ENCODE measurements at places on chromosomes 6 and 20.

GRCh38 chr20:24497851-24498250, 28.4 kb downstream of the SYNDIG1 start:
- no peak for DNase-seq

DNA sequence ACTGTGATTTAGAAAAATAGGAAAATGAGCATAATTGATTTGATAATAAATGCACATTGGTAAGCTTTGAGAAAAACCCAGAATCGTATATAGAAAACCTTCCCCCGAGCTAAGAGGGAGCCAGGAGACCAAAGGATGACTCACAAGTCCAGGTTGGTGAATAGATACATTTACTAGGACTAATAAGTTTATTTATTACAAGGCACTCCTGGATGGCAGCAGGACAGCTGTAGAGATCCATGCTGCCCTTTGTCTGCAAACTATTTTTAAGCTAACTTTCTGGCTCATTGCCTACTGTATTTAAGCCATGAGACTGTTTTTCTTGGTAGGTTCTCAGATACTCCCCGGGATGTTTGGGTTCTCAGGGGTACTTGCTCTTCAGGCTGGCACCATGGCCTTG, 13.4 kb downstream of the CASP8AP2 start:
- no peak for DNase-seq

DNA sequence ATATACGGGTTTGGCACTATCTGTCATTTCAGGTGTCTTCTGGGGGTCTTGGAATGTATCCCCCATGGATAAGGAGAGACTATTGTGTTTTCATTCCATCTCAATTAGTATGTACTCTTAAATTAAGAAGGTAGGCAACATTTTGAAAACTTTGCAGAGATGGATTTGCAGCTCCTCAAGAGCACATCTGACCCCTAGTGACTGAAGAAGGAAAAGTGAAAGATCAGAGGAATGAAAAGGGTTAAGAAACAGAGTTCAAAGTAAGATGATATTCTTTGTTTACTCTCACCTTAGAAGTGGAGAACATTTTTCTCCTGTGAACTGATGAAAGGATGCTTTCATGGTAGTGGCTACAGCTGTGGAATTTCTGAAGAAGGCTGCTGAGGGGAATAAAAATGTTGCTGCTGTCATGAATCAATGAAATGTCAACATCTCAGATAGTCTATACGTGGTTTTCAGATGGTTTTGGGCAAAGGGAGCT, 41.5 kb downstream of the SH3BGRL2 start:
- DNase-seq, result no peak

GRCh38 chr6:91291071-91291470, 704.2 kb upstream of the MAP3K7 start:
- no peak for DNase-seq

DNA sequence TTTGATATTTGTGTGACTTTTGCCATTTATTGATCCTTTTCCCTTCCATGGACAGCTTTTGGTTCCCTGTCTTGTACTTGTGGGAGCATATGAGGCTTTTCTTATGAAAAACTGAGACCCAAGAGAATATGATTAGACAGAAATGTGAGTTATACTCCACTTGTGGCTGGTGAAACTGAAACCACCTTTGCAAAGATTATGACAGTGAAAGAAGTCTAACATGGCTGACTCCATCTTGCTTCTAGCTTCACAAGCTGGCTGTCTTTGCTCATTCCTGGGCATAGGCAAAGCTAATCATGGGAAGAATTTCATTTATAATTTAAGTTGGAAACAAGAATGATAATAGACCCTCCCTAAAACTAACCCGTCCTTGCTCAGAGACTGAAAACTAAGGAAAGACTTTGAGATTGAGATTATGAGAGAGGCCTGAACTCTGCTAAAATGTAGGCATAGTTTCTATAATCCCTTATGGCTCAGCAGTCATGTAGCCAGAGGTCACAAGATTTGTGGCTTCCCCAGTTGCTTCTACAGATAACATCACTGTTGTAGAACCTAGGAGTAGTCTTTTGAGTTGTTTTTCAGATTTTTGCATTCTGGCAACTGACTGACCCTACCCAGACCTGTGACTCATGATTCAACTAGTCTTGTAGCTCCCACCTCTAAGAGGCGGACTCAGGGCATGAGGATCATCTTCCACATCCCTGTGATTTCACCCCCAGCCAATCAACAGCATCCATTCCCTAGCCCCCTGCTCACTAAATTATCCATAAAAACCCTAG, 50.9 kb upstream of the CD2AP start:
- no peak for DNase-seq

GRCh38 chr6:76052314-76052713, 20.1 kb downstream of the IMPG1 start:
- no peak for DNase-seq

DNA sequence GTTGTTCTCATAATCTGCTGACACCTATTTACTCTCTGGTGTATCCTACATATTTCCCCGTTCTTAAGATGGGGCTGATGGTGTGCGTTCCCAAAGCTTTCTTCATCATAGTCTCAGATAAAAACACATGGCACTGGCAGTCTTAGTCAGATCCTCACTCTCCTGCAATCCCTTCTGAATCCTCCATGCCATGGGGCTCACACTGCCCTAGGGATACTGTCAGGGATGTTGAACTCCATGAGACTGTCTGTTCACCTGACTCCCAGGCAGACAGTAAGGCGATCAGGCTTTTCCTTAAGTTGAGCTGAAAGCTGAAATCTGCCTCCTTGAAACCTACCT, 76.0 kb downstream of the SLX4IP start:
- DNase-seq, result no peak

GRCh38 chr6:6881438-6882225, 226.1 kb upstream of the RREB1 start:
- DNase-seq, result no peak

DNA sequence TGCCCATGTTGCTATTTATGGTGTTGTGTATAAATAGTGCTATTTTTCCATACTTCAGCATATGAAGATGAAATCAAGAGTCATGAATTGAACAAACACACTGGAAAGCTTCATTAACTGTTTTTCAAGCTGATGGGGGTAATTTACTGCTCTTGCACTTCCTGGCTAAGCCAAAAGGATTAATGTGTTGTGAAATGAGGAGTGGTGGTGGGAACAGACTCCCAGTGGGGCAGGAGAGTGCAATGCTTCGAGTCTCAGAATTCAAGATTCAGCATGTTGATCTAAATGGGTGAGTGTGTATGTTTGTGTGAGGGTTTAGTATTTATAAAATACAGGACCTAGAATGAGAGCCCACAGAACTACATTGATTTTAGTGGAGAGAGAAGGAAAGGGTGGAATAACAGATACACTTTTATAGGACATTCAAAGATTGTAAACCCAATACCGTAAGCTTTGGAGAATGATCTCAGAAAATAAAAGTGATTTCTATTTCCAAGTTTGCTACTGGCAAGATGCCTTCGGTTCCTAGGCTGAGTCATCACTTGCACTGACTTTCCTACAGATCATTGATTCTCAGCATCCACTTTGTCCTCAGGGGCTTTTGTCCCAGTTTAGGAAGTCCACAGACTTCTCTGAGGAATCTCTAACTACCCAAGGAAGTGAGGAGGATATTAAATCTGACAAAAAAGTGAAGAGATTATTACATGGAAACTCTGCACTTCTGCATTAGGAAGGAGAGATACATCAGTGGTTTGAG, 303.6 kb downstream of the TRDN start:
- no peak for DNase-seq

- DNase-seq, result no peak
Measured at GRCh38 chr6:53983301-53983700, 127.9 kb upstream of the MLIP start.

DNA sequence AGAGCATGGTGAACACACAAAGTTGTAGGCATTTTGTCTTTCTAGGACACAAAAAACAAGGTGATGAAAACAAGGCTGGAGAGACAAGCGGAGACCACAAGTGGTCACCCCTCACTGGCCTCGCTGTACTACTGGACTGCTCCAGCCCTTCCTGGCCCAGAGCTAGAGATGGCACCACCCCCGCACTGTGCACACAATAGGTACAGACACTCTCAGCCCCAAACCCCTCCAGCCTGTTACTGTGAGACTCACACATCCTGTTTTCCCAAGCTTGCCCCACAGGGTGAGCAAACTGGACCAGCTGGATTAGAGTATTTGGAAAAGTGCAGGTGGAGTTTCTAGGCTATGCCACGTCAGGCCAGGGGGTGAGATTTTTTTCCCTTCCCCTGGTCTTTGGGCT, 8.4 kb upstream of the ZSWIM1 start:
- DNase-seq, result no peak

All from stimulated activated CD8-positive, alpha-beta memory T cell treated with anti-CD3 and anti-CD28 coated beads, Interleukin-4, amount 100 ng/mL, for 1 hour (primary cell).